HT-29 (cell line): ENCODE measurements at places on chromosomes 7 and 10.

GRCh38 chr7:36440880-36441279 lies 51.2 kb downstream of the ANLN start:
- peak; percentile 40 for DNase-seq

DNA sequence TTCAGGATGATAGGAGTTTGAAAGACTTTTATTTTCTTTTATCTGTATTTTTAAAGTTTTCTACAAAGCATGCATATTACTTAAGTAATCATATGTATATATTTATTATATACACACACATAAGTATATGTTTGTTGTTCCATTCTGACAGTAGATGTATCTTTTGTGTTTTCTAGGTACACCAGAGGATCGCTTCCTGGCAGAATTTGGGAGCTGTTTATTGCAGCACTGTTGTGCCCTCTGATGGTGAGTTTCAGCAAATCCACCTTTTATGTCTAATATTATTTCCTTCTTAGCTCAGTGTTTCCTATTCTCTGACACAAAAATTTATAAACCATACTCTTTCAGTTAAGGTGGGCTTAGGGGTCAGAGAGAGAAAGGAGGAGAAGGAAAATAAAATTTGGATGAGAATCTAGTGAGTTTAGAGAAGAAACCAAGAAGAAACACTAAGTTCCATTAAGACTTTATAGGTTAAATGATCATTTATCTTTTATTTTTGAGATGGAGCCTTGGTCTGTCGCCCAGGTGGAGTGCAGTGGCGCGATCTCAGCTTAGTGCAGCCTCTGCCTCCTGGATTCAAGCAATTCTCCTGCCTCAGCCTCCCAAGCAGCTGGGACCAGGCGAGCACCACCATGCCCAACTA lies 59.2 kb upstream of the OIT3 start:
- peak; percentile 72 for DNase-seq

- no peak for DNase-seq
Measured at GRCh38 chr7:484356-485101, 35.1 kb downstream of the PDGFA start.

DNA sequence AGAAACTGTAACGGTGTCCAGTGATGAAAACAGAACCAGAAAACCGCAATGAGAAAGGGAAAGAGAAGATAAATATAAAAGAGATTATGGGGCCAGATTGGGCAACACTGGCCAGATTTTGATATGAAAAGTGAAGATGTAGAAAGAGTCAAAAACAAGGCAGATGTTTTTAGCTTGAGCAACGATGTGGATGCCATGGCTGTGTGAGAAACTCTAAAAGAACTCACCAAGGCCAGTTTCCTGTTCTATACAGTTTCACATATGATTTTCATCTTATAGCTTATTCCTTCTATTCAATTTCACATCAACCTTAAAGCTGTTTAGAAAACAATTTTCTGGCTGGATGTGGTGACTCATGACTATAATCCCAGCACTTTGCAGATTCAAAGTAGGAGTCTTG lies 36.3 kb downstream of the CSTF2T start:
- no peak for DNase-seq

DNA sequence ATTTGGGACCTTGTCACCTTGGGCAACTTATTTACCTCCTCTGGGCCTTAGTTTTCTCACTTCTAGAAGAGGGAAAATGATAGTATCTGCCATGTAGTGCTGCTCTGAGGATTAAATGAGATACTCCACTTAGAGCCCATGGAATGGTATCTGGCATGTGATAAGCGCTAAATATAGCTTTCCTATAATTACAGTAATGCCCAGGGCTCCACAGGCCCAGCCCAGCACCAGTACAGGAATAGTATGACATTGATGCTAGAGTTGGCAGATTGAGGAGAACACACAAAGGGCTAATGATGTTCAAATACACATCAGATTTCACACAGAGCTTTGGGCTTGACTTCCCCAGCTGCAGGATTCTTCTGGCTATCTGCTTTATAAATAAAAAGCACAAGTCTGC lies 34.9 kb downstream of the FAS start:
- DNase-seq, result no peak

- DNase-seq, result no peak
Measured at GRCh38 chr10:22851865-22852239, 76.0 kb upstream of the ARMC3 start.

DNA sequence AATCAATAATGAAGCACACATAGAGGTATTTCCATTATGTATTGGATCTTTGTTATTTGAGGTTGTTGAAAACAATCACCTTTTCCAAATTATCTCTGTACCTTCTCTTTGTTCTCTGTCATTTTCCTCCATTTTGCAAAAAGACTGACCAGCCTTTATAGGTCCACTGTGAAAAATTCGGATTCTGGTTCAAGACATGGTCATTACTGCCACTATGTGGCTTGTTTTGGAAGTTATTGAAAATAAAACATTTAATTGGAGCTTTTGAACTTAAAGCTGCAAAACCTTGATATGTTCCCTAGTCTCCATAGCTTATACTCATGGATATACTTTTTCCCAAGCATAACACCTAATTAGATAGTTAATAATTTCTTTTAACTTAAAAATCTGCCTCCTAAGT lies 1094.4 kb downstream of the NRG3 start:
- peak; percentile 28 for DNase-seq

GRCh38 chr10:54478601-54479000 lies 322.4 kb downstream of the PCDH15 start:
- no peak for DNase-seq

DNA sequence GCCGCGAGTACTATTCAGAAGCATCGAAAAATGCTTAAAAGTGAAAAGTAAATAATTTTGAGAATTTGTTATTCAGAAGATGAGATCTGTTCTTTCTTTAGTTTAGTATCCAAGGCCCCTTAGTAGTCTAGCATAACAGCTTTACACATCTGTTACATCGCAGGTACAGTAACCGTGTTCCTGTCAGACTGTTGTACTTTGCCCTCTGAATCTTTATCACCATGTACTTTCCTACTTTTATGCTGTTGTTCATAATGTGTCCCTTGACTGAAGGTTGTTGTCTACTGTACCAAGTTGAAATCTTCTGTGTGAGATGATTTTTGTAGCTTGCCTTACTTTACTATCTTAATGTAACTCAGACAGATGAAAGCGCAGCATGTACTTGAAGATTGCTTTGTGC lies 38.3 kb downstream of the WAC start:
- no peak for DNase-seq

GRCh38 chr7:68529221-68529620 lies 1069.1 kb upstream of the AUTS2 start:
- DNase-seq, result no peak

DNA sequence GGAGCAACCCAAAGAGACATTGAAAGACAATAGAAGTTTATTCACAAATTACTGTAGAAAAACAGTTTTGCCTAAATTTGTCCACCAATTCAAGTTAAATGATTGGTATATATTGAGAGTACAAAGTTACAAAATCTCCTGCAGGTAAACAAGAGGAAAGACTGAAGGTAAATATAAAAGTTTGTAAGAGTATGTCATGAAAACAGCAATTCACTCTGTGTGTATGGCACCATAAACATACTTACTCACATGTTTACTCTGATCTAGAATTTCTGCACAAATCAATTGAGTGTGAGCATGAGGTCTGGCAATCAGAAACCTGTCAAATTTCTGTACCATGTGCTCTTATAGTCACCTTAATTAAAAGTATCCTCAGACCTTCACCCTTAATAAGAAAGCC lies 800.9 kb upstream of the MBL2 start:
- DNase-seq, result no peak

- no peak for DNase-seq
Measured at GRCh38 chr10:102434394-102435132, 2.2 kb upstream of the CUEDC2 start.
